ENCODE measurements at places on chromosomes 6 and 20.

GRCh38 chr6:119800526-119800925, 451.0 kb upstream of the MAN1A1 start:
- no peak for DNase-seq

DNA sequence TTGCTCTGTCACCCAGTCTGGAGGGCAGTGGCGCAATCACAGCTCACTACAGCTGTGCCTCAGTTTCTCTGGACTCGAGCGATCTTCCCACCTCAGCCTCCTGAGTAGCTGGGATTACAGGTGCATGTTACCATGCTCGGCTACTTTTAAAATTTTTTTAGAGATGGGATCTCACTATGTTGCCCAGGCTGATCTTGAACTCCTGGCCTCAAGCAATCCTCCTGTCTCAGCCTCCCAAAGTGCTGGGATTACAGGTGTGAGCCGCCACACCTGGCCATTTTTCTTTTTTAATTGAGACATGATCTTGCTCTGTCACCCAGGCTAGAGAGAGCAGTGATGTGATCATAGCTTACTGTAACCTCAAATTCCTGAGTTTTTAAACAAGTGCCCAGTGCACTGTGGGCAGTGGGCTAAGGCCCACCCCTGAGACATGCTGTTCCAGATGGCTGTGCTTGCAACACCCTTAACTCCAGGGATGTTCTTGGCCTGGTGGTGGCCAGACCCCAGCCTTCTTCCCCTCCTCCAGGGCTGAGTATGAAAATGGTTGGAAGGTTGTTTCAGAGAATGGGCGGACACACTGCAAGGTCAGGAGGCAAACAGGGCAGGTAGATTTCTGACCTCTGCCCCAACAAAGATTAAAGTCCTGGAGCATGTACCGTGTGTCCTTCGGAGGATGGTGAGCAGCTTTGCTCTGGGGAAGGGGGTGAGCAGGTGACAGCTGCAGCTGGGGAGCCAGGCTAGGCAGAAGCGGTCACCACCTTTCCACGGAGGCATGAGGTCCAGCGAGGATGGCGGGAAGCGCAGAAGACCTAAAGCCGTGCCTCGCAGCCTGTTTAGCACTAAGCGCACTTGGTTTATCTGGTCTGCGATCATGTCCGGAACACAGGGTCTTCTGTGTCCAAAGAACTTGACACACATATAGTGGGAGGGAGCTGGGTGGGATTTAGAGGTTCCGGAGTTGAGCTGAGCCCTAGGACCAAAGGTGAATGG, 1.4 kb upstream of the FAM83C start:
- DNase-seq, result no peak

- no peak for DNase-seq
Measured at GRCh38 chr6:27901801-27902200, 10.4 kb downstream of the OR2B2 start.

DNA sequence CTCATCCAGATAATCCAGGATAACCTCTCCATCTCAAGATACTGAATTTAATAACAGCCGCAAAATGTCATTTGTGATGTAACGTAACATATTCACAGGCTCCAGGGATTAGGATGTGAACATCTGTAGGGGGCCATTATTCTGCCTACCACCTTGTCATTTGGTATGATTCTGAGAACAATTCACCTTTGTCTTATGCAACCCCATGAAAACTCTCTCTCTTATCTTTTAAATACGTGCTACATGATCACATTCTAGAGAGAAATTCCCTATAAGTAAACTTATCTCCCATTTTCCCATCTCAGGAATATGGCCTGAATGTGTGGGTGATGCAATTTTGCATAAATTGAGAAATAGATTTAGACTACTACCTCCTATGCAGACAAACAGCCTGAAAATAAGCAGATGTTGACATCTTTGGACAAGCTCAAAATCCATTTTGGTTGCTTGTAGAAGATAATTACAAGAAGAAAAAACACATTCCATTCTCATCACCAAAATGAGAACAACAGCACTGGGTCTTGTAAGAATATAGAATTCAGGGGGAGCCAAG, 255.4 kb upstream of the STXBP5 start:
- no peak for DNase-seq

GRCh38 chr20:8246716-8247115, 114.7 kb downstream of the PLCB1 start:
- DNase-seq, result no peak

DNA sequence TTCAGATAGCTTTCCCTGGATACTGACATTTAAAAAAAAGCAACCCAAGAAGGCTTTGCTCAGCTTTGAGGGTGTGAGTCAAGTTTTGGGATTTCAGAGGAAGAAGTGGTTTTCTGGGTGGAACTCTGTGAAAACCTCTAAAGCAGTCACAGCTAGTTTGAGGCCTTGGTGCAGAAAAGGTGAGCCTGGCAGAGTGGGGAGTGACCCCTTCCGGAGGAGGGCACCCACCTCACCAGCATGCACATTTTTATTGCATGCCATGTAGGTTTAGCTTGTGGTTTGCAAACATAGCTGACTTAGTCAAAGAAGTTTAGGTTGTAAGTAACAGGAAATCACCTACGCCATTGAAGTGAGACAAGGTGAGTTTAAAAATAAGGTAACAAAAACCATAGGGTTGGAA, 146.8 kb upstream of the PMEPA1 start:
- no peak for DNase-seq

GRCh38 chr6:37802810-37803209, 16.7 kb upstream of the ZFAND3 start:
- DNase-seq, result no peak

All from AG08395 (cell line).